ENCODE measurements at places on chromosomes 13 and 19.

- DNase-seq, result no peak
Observed at GRCh38 chr13:28406733-28407266, 88.1 kb downstream of the FLT1 start.

- no peak for DNase-seq
Observed at GRCh38 chr13:94917824-94918223, 205.5 kb upstream of the SOX21 start.

- no peak for DNase-seq
Observed at GRCh38 chr13:81917810-81918209, 1576.9 kb upstream of the SPRY2 start.

DNA sequence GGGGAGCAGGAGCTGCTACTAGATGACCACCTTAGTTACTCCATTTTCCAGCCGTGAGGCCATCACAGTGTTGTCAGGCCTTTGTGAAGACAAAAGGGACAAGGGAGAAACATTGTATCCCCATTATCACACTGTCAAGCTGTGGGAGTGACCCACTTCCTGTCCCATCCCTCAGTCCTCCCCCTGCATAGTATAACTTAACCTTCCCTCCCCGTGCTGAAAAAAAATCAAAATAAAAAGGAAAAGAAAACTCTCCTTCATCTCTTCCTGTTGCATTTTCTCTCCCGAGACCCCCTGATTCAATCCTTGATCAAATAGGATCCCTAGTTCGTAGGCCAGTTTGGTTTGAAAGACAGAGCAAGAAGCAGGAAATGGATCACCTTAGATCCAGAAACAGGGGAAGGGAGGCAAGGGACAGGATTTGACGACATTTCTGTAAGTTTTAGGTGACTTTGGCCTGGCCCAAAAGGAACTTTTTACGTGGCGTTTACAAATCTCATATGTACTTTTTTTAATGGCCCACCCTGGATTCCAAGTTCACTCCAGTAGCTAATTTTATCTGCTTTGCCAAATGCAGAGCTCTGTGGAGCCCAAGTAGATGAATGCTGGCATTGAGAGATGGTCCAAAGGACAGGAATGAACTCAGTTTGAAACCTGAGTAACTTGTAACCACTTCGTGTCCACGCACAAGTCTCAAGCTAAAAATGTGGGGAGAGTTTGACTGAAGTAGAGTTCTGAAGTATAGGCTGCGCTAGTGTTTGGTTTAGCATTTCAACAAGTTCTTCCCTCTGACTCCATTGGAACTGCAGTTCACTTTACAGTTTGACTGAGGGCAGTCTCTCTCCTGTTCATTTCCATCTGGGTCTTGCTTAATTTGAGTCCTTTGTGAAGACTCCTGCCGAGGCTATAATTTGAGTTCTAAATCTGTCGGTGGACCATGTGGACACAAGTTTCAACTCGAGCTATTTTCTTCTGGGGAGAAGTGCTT, 16.6 kb upstream of the GATAD2A start:
- DNase-seq, result no peak

DNA sequence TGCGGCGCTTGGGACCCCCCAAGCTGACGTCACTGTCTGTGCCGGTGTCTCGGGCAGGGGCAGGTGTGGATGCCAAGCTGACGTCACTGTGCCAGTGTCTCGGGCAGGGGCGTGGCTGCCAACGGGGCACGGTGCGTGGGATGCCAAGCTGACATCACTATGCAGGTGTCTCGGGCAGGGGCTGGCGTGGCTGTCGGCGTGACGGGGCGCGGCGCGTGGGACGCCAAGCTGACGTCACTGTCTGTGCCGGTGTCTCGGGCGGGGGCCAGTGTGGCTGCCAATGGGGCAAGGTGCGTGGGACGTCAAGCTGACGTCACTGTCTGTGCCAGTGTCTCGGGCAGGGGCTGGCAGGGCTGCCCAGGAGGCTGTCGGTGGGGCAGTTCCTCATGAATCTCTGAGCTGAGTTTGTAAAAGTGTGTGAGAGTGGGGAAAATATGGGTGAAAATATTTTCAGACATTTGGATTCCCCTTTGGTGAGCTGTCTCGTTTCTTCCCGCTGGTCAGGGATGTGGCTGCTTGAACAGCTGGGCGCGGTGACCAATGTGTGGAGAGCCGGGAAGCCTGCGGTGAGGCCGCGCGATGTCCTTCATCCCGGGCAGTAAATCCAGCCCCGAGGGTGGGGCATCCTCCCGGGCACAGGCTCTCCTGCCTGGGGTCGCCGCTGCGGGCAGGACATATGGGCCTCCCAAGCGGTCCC, 25.2 kb downstream of the MCF2L start:
- no peak for DNase-seq

Data from GM19239 (cell line).